ENCODE measurements at places on chromosomes 4 and X.

DNA sequence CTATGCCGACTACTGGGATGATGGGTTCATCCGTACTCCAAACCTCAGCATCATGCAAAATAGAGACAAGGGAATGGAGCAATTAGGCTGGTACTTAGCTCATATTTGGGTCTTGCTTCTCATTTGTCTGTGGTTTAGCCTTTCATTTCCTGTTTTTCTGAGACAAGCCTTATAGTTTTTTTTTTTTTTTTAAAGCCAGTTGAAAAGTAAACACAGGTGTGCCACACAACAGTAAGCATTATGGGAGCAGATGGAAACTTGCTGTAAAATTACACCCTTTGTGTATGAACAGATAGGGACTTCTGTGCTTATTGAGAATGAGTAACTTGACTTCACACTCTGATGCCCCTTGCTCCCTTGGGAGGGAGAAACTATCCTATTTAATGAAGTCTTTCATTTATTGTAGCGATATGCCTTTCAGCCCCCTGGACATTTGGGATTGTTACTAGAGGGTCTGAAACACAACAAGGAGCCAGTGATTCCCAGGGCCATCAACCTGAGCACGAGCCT is 13.7 kb downstream of the RASSF6 start:
- peak; percentile 57 for DNase-seq

DNA sequence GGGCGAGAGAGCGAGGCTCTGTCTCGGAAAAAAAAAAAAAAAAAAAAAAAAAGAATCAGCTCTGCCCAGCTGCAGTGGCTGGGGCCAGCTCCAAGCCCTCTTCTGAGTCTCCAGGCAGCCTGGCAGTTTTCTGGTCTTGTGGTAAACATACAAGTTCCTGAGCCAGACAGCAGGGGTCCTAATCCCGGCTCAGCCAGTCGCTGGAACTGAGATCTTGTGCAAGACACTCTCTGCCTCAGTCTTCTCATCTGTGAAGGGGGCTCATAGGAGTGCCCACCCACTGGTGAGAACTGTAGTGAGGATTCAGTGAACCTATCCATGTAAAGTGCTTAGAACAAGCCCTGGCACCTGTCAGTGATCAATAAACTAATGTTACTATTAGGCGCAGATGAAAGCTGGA is 41.8 kb downstream of the C4orf50 start:
- no peak for DNase-seq

DNA sequence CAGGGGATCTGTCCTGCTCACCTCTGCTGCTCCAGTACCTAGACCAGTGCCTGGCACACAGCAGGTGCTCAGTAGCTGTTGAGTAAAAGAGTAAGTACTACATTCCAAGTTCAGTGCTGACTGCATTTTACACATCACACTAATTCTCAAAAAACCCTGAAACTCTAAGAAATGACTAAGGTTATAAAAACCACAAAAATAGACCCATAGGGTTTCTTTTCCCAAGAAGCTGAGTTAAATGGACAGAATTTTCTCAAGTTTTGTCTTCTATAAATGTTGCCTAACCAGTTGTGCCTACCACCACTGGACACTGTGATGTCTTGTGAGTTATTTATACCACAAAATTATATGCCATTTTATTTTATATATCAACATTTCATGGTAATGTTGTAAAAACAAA is 78.9 kb upstream of the RXFP1 start:
- DNase-seq, result no peak

GRCh38 chr4:6282314-6282771 is 12.7 kb downstream of the WFS1 start:
- no peak for DNase-seq

DNA sequence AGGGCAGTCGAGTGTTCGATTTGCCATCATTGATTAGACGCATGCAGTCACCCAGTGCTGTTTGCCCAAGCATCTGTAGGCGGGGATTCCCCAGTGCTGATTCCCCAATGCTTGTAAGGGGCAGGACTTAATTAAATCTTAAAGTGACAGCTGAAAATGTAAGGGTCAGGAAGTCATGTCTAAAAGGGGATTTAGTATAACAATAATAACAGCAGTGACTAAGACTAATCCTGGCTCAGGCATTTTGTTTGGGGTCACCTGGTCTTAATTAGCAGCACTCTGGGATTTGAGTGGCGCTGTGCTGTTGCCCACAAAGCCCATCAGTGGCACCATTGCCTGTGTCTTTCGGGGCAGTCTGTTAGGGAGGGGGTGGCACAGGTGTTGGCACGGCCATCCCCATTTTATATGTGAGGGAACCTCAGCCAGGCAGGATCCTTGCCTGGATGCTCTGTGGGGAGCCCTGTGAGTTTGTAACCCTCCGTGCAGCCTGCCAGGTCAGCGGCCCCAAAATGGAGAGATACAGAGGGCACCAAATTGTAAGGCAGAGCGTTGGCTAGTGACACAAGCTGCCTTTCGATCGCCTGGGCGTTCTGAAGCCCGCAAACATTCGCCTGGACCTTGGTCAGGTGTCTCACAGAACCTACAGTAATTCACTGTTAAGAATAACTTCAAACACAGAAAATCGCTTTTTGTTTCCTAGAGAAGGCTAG is 146.7 kb downstream of the TBL1X start:
- no peak for DNase-seq

GRCh38 chr4:119735165-119735651 is 106.6 kb upstream of the PDE5A start:
- DNase-seq, result no peak

GRCh38 chr4:31187979-31188378 is 467.8 kb downstream of the PCDH7 start:
- DNase-seq, result no peak

DNA sequence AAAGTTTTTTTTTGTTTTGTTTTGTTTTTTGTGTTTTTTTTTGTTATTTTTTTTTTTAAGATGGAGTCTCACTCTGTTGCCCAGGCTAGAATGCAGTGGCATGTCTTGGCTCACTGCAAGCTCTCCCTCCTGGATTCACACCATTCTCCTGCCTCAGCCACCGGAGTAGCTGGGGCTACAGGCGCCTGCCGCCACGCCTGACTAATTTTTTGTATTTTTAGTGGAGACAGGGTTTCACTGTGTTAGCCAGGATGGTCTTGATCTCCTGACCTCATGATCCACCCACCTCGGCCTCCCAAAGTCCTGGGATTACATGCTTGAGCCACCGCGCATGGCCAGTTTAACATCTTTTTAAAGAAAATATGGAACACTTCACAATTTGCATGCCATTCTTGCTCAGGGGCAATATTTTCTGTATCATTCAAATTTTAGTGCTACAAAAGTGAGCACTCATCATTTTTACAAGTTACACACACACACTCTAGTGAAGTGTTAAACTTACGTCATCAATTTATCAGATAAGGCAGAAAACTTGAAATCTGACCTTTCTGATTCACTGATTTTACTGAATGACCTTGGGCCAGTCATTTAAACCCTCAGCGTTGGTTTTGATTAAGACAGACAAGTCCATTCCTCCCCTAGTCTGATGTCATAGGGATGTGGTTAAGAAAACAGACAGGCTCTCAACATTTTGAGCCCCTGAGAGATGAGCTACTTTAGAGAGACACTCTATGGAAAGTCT is 61.2 kb downstream of the TRIM2 start:
- DNase-seq, result no peak
